ENCODE measurements at places on chromosomes 12 and 14.

DNA sequence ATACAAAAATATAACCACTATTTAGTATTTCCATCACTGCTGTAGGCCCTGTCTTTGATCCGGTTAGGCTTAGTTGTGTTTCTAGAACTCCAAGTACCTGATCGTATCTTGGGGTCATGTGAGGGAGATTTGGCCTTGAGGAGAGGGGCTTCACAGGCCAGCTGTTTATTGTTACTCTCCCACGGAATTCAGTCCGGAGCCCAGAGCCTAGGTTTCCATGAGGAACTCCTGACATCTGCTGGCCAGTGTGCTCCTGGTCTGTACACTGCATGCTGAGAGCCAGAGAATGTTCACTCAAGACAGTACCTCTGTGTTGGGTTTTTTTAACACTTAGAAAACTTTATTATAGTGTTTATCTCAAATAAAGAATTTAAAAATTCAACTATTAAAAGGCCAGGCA, 341.0 kb upstream of the TMEM132C start:
- DNase-seq: no peak

- DNase-seq: no peak
Observed at GRCh38 chr12:47393403-47393790, 312.4 kb downstream of the RPAP3 start.

DNA sequence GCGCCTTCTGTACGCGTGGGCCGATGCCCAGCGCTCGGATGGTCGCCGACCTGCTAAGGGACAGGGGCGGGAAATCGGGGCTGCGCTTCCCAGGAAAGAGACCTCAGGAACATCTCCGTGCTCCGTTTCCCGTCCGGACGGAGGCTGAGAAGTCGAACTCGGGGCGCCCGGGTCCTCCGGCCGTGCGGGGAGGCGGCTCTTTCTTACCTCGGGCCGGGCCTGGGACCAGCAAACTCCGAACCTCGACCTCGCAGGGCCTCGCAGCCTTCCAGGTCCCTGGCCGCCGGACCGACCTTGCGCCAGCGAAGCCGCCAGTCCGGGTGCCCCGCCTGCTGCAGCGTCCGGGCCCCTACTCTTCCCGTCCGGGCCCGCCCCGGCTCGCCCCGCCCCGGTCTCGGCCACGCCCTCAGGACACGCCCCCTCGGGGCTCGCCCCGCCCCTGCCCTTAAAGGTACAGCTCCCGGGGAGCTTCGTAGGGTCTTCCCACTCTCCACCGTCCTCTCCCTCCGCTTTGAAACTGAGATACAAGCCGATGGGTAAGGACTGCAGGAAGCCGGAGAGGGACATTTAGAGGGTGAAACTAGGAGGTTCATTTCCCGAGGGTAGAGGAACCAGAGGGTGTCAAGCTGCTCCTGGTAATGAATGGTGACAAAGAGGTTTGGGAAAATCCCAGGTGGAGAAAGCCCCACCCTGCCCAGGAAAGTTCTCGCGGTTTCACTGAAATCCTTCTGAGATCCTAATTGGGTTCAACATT, at the start of gene SLC8B1:
TSS of gene SLC8B1 (minus strand) at position 324 of the 754 bp plus-strand sequence. CDS start 2,231 bp downstream, outside the sequence.
- peak; percentile 90 for DNase-seq

- no peak for DNase-seq
Observed at GRCh38 chr12:26465419-26466097, 270.2 kb downstream of the SSPN start.

DNA sequence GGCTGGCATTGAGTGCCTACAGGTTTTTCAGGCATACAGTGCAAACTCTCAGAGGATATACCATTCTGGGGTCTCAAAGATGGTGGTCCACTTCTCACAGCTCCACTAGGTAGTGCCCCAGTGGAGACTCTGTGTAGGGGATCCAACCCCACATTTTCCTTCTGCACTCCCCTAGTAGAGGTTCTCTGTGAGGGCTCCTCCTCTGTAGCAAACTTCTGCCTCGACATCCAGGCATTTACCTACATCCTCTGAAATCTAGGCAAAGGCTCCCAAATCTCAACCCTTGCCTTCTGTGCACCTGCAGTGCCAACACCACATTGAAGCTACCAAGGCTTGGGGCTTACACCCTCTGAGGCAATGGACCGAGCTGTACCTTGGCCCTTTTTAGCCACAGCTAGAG, 179.2 kb downstream of the CCDC91 start:
- DNase-seq: no peak

DNA sequence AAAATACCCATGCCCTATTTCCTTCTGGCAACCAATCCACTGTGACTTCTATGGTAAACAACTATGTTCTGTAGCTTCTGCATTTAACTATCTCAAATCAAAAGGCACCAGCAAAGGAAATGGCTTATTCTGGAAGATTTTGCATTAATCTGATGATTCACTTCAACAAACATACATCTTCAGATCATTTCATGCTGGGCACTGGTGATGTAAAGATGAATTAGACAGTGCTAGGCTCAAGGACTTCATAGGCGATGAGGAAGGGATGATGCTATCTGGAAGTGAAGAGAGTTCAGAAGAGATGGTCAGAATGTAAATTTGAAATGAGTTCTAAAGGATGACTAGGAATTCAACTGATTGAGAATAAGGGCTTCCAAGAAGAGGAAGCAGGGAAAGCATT, 363.3 kb downstream of the PAWR start:
- no peak for DNase-seq

GRCh38 chr14:85186082-85186481, 343.9 kb upstream of the FLRT2 start:
- no peak for DNase-seq

DNA sequence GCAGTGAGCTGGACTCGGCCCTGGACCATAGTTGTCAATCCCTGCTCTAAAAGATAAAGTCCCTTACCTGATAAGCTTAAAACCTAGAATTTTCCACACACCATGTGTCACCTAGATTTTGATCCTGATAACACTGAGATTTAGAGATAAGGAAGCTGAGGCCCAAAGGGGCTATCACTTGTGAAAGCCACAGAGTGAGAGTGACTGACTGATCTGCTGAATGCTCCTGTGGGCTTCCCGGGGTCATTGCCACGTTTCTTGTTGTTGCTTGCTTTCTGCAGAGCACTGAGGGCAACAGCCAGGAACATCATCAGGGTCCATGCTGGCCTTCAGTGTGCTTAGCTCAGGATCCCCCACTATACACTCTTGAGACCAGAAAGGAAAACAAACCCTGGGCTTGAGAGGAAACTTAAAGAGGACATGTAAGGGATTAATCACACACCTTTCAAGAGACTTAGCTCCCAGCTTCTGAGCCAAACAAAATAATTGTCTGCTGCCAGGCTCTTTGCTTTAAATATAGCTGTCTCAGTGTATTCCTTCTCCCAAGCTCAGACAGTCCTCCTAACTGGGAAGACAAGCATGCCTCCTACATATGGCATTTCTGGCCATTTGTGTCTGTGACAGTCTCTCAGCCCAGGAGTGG, 82.6 kb upstream of the ARHGAP5 start:
- no peak for DNase-seq

DNA sequence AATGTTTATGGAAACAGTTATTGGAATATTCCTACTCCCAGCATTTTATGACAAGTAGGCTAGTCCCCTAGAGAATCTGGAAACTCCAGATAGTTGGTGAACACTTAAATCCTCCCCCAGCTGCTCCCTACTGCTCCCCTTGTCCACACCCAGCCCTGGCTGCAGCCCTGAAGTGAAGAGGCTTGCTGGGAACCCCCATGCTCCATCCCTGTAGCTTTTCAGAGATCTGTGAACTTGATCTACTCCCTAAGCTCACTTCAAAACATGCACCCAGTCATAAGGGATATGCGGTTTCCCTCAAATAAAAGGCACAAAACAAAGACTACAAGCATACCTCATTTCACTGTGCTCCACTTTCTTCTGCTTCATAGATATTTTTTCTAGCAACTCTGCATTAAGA, 33.2 kb downstream of the EGLN3 start:
- DNase-seq: no peak

GRCh38 chr14:72619111-72619571, 274.8 kb downstream of the DPF3 start:
- peak; percentile 82 for DNase-seq

GRCh38 chr12:14394317-14395073, 29.0 kb downstream of the ATF7IP start:
- no peak for DNase-seq

GRCh38 chr14:101233021-101233366, 328.3 kb upstream of the DIO3 start:
- no peak for DNase-seq

- no peak for DNase-seq
Observed at GRCh38 chr12:6831450-6831995, 3.3 kb downstream of the P3H3 start.

DNA sequence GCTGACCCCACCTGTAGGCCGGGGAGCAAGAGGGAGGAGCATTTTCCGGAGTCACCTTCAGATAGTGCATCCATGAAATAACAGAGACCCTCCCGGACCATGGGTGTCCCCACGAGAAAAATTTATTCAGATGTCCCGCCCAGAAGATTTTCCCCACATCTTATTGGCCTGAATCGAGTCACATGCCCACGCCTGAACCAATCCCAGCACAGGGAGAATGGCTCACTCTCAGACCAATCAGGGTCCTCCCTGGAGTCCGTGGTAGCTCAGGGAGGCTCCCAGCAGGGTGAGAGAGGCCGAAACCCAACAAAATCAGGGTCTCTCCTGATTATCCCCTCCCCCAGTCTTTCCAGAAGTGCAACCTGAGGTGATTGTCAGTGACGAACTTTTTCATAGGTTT, 16.4 kb upstream of the NCOR2 start:
- no peak for DNase-seq

GRCh38 chr12:68474467-68475204, 136.1 kb upstream of the RAP1B start:
- no peak for DNase-seq

GRCh38 chr12:103493199-103493598, 2.6 kb downstream of the C12orf42 start:
- no peak for DNase-seq

DNA sequence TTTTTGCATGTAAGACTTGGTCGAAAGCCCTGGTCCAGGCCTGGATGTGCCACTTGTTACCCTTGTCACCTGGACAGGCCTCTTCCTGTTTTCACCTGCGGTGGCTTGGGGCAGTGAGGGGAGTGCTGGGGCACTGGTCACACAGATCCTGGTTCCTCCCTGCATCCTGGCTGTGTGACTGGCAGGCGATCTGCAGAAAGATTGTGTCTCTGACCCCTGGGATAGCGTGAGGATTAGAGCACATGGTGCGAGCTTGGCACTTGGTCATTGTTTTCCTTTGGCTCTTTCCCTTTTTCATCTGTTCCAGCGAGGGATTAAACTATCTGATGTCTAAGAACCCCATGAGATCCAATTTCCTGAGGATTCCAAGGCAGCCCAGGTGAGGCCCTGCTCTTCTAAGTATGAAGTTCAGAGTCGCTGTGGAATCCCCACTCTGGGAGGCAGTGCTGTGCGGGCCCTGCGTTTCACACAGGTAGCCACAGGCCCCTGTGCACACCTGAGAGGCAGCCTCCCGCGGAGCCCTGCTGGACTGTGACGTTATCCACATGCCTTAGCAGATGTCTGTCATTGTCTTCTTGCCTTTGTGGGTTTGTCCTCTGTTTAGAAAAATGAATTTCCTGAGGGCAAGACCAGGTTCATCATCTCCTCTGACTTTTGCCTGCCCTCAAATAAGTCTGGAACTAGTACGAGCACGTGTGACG, 288.4 kb downstream of the CACNA1C start:
- no peak for DNase-seq

DNA sequence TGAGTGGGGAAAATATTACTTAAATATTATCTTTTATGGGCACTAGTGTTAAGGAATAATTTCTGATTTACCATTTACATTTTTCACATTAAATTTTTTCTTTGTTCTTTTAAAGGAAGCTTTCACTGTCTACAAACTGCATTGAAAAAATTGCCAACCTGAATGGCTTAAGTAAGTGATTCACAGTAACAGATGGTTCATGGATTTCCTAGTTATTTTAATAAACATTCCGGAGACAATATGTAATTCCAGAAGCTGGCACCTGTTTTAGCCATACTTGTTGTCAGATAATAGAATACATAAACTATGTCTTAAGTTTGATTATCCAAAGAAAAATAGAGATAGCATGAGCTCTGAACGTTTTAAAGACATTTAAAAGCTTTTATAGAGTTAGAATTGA, 17.1 kb downstream of the DNAL1 start:
- no peak for DNase-seq

GRCh38 chr12:72390146-72390545, 118.0 kb downstream of the TRHDE start:
- no peak for DNase-seq

Measured in vagina (tissue), 2 donors.